Stimulated activated CD4-positive, alpha-beta T cell treated with anti-CD3 and anti-CD28 coated beads, Interleukin-4, amount 100 ng/mL, for 4 hours (primary cell): ENCODE measurements at places on chromosomes 6 and 20.
A peak's percentile ranks its signal among the peaks of the same experiment; 100 is the strongest.

GRCh38 chr6:107862383-107862782 lies 38.3 kb upstream of the SCML4 start:
- DNase-seq = no peak

- DNase-seq = no peak
These were observed 70.6 kb downstream of the MTHFD1L start for GRCh38 chr6:150936021-150936555.

DNA sequence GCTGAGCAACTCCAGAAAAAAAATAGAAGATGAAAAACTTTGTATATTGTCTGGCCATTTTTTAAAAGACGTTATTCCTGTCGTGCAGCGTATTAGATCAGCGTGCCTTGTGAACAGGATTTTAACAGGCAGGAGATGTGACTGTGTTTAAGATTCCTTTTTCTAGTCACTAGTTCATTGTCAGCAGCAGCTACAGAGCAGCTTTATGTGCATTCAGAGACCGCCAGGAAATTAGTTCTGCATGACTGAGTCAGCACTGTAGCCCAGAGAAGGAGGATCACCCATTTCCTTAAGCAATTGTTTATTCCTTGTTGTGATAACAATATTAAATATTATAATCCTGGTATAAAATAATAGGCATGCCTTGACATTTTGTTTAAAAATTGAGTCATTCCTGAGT lies 75.4 kb upstream of the ADGRB3 start:
- no peak for DNase-seq

DNA sequence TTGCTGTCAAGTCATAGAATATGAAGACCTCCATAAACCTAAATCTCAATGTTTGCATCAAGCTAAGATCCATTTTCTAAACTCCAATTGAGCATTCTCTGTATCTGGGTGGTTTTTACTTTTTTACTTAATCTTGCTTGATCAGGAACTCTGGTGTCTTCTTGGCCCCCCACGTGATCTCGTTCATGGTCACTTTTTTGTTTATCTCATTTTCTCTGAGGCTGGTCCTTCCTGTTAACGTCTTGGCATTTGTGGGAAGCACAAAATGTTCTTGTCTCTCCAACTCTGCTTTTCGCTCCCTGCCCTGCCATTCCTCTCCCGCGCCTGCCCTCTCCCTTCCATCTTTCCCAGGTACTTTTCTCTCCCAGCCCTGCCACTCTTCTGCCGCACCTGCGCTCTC lies 14.0 kb upstream of the MAPRE1 start:
- no peak for DNase-seq

GRCh38 chr6:150072201-150072600 lies 3.3 kb upstream of the ULBP3 start:
- peak; percentile 23 for DNase-seq

DNA sequence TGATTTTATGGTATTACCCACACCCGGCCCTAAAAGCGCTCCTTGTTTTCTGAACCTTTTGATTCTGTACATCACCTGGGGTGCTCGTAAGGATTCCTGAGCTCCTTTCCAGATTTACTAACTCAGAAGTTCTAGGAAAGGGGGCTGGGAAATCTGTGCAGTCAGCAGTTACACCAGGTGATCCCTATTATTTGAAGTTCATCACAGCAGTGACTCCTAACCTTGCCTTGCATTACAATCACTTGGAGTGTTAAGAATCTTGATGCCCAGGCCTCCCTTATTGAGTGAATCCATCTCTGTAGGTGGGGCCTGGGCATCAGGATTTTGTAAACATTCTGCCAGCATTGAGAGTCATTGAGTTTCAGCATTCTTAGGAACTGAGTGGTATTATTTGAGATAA lies 44.7 kb downstream of the BMP6 start:
- DNase-seq = no peak

GRCh38 chr6:138162955-138163575 lies 1.3 kb downstream of the ARFGEF3 start:
- DNase-seq = no peak

DNA sequence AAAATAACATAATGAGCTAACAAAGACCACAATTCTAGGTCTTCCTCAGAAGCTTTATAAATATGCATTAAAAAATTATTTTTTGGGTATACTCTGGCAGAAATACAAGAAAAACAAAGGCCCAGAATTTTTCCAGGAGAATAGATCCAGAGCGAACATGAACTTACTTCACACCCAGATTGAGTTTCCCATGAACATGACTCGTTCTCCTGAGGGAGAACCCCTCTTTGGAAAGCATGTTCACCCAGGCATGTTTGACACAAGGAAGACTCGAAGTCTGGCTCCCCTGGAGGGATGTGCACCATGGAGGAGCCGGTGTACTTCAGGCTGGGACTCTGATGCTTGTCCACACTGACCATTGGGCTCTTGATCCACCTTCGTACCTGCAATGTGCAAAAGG lies 56.1 kb downstream of the SGK1 start:
- DNase-seq = no peak

DNA sequence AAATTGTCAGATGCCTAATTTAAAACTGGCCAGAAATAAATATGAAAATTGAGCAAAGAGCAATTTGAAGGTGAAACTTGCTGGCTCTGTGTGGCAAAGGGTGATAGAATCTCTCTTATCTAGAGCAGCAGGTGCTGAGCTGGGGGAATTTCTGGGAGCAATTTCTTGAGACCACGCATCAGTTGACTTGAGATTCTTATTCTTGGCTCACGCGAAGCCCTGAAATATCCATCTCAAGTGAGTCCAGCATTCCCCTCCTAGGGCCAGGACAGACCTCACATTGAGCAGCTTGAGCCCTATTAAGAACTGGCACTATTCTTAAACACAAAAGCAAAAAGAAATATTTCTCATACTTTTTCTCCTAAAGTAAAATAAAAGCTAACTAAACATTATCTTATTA lies 66.3 kb downstream of the MAP7 start:
- DNase-seq = no peak

DNA sequence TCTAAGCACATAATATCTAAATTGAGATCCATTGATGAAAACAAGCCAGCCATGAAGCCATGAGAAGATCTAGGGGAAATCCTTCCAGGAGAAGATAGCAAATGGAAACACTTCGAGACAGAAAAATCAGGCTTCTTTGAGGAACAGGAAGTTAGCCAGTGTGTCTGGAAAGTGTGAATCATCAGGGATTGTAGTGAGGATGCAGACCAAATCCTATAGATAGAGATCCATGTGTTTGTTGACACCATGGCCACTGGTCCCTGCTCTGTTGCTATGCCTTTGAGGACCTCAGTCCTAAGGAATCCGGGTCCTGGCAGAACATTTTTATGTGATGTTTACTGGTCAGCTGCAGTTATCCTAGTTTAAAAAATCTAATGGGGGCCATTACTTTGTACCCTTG lies 6.6 kb upstream of the ELOVL2 start:
- DNase-seq = no peak

DNA sequence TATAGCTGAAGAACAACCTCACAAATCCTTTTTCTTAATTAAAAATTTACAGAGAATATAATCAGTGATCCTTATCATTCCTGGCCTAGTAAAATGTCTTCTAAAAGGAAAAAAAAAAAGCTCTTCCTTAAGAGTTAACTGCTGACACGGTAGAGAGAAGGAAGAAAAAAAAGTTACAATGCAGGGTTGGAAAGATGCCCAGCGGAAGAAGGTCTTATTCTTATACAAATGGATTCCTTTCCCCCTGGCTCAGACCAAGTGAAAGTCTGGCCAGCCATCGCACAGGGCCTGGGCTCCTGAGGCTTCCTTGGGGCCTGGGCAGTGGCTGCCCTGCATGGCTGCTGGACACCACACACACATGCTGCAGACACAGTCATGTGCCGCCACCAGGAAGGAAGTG lies 688.6 kb downstream of the TENT5A start:
- DNase-seq = no peak

DNA sequence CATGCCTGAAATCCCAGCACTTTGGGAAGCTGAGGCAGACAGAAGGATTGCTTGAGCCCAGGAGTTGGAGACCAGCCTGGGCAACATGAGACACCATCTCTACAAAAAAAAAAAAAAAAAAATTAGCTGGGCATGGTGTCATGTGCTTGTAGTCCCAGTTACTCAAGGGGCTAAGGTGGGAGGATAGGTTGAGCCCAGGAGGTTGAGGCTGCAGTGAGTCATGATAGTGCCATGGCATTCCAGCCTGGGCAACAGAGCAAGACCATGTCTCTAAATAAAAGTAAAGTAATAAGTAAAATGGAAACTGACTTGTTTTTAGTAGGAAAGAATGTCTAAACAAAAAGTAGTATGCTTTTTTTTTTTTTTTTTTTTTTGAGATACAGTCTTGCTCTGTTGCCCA lies 240.7 kb downstream of the ARID1B start:
- no peak for DNase-seq

- no peak for DNase-seq
These were observed 35.3 kb downstream of the TFAP2B start for GRCh38 chr6:50853939-50854338.

GRCh38 chr6:11223286-11223864 lies 9.1 kb downstream of the NEDD9 start:
- DNase-seq = no peak
